ENCODE measurements at places on chromosomes 5 and 9.

DNA sequence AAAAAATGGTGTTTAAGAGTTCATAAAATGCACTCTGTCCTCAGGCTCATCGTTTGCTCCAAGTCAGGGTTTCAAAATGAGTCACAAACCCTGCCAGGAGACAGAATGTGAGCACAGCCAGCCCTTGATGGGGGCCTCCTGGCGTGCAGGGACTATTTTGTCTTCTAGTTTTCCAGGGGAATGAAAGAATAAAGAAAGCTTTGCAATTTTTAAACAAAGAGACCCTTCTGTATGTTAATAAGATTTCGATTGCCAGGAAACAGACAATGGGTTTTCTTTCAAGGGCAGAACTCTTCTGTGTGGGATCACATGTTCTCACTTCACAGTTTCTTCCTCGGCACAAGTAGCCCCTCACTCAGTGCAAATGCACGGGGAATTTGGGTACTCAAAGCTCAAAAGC, 121.4 kb upstream of the C6 start:
- peak; percentile 46 for DNase-seq

GRCh38 chr9:13707612-13708576, 428.4 kb upstream of the MPDZ start:
- no peak for DNase-seq

GRCh38 chr9:11471321-11471720, 858.5 kb upstream of the PTPRD start:
- no peak for DNase-seq

DNA sequence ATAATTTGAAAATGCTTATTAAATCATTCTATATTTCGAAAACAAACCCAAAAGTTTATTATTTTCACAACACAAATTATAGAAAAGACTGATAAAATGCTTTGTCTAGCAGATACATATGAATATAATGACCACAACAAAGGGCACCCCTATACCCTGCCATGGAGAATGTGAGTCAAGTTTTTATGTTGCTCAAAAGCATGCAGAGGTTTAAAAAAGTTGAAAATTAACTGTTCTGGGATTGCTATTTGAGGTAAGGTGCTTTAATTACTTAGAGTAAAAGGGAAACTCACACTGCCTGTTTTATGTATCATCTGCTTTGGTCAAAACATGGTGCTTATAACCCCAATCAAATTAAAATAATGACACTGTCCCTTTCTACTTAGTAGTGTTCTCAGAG, 41.0 kb downstream of the MLANA start:
- no peak for DNase-seq

- no peak for DNase-seq
These were observed 573.3 kb upstream of the RORB start for GRCh38 chr9:73923796-73924195.

DNA sequence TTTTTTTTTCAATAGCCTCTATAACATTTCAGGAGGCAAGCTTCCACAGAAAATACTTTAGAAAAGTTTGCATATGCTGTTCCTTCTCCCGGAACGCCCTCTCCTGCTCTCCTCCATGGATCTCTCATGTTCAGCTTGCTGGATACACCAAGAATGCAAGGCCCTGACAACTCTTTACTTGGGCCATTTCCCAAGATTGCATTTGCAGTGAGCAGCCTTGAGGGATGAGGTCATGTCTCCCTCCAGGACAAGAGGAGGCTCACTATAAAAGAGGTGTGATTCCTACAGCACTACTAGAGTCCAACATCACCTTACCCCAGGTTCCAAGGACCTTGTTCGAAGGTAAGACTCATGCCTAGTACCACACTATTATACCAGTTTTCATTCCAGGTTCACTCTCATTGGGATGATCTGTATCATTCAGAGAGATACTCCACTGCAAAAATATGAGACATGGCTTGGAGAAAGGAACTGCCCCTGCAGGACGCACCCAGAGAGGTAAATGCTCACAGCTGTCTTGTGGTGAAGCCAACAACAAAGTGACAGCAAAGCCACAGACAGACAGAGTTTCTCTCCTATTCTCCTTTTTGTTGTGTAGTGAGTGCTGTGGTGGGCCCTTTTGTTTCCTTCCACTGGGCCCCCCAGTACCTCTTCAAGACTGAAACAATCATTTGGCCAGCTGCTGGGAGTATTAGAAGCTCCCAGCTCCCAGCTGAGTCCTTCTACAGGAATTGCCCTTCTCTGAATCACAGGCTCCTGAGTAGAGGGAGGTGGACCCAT, 151.7 kb upstream of the ZNF366 start:
- no peak for DNase-seq

- peak; percentile 92 for DNase-seq
These were observed 61.5 kb downstream of the RAI14 start for GRCh38 chr5:34717426-34718327.

GRCh38 chr9:126456441-126457174, 130.0 kb downstream of the MVB12B start:
- peak; percentile 67 for DNase-seq

DNA sequence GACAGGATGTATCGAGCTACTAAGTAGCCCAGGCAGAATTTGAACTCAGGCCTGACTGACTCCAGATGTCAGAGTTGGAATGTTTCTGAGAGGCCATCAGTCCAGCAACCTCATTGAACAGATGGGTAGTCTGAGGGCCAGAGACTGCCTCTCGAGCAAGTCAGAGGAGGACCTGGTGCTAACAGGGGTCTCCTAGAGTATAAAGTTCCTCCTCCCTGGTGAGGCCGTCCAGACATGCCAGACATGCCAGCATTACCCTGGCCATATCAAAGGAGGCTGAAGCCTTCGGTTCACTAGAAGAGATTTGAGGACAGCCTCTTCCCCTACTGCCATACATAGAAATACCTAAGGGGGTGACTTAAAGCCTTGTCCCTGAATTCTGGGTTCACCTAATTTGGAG, 81.2 kb downstream of the ZNF618 start:
- DNase-seq, result no peak

- DNase-seq, result peak; percentile 69
These were observed 763.1 kb downstream of the TAF11L14 start for GRCh38 chr5:18397371-18397770.

GRCh38 chr5:133995883-133996563, 8.8 kb downstream of the VDAC1 start:
- no peak for DNase-seq

DNA sequence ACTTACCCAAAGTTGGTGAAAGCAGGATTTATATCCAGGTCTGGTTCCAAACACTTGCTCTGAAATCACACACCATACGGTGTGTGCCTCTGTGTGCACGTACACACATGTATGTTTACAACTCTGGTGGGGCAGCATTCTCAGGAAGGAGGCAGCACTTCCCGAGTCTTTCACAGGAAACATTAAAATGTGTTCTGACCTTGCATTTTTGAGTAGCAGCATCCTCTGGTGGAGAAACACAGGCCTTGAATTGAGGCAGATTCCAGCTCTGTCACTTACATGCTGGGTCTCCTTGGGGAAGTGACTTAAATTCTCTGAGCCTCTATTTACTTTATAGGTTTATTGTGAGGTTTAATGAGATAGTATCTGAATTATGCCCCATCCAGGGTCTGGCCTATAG, 126.4 kb downstream of the RGS3 start:
- DNase-seq, result peak; percentile 71

GRCh38 chr9:133527444-133527920, 2.7 kb upstream of the MYMK start:
- DNase-seq, result peak; percentile 60

GRCh38 chr5:180831139-180832093, 28.8 kb upstream of the MGAT1 start:
- DNase-seq, result peak; percentile 70

GRCh38 chr5:119752921-119753886, 123.8 kb downstream of the FAM170A start:
- no peak for DNase-seq

- no peak for DNase-seq
These were observed 692 bp upstream of the SRA1 start for GRCh38 chr5:140557965-140558364.

DNA sequence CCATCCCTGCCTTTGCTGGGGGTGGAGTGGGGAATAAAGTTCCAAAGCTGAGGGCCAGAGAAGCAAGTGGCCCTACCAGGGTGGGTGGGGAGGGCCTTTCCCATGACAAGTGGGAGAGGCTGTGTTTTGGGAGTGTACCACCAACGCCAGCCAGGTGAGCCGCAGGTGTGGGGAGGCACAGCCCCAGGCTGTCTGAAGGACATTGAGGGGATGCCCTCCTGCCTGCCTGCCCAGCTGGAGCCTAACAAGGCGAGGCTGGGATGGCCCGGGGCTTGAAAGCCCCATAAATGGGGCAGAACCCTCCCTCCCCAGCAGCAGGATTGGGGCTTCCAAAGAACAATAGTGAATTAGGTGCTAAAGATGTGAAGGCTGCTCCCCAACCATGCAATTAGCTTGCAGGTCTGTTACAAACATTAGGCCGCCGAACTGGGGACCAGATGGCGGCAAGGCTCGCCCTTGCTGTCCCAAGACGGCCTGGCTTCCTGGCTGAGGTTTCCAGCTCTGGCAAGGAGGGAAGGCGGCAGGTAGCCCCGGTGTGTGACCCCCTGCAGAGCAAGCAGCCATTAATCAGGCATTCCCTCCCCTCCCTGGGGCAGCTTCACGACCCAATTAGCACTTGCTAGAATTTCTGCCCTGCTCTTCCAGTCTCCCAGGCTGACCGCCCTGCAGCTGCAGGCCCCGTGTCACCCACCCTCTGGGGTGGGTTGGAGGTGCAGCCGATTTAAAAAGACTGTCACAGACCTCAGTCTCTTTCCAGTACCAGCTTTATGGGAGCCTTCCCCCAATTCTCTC, 42.9 kb downstream of the FGF18 start:
- DNase-seq, result no peak

DNA sequence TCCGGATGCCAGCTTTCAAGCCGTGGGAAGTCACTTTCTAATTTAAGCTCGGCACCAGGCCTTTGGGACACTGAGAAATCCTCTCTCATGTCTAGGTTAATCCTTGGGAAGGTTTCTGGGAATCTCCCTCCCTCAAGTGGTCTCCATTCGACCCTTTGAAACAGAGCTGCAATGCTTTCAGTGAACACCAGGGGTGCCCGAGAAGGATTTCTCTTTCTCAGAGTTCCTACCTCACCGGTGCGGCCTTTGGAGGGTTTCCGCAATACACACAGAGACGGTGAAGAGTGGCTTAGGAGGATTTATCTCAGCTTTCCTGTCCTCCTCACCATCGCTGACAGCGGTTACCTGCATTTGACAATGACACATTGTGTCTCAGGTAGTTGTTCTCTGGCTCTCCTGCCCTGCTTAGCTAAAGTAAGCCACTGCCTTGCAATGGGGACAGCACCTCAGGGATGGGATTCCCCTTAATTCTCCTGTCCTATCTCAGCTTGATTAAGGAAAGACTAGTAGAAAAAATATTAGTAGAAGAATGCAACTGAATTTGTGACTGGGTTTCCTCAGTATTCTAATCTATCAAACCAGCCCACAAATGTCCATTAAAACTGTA, 180.6 kb downstream of the GABRG2 start:
- no peak for DNase-seq

- no peak for DNase-seq
These were observed 46.9 kb upstream of the SYNPO start for GRCh38 chr5:150593593-150593992.

DNA sequence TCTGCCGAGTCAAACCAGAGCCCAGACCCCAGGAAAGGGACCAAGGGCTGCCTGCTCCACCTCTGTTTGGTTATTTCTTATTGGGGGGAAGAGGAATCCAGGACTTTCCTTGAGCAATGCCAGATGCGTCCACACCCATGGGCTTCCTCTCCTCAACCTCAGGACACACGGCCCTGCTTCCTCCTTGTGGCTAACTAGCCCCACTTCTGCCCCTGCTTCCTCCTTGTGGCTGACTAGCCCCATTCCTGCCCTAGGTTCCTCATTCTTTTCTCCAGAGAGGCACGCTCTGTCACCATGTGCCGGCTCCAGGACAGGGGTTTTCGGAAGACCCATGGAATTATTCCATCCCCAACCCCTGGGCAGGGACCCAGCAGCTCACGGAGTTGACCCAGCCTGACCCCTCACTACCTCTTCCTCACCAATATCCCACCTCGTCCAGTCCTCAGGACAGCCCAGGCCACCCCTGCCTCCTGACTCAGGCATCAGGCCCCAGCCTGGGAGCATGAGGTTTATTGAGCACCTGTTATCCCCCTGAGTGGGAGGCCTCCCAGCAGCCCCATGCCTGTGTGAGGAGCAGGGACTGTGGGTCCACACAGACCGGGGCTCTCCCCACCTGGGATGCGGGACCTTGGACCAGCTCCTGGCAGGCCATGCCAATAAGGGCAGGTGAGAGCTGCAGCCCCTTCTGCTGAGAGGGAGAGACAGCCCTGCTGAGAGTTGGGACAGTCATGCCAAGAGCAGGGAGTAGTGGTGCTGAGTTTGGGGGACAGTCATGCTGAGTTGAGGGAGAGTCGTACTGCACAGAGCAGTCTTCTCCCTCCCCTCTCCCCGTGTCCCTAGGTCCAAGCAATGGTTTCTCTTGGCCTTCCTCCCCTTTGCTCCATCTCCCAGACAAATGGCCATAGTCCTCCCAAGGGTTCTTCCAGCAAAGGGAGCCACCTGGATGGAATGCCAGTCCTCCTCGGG, 11.8 kb upstream of the FCN1 start:
- no peak for DNase-seq

GRCh38 chr9:112382501-112383364, 2.8 kb downstream of the HSDL2 start:
- no peak for DNase-seq

DNA sequence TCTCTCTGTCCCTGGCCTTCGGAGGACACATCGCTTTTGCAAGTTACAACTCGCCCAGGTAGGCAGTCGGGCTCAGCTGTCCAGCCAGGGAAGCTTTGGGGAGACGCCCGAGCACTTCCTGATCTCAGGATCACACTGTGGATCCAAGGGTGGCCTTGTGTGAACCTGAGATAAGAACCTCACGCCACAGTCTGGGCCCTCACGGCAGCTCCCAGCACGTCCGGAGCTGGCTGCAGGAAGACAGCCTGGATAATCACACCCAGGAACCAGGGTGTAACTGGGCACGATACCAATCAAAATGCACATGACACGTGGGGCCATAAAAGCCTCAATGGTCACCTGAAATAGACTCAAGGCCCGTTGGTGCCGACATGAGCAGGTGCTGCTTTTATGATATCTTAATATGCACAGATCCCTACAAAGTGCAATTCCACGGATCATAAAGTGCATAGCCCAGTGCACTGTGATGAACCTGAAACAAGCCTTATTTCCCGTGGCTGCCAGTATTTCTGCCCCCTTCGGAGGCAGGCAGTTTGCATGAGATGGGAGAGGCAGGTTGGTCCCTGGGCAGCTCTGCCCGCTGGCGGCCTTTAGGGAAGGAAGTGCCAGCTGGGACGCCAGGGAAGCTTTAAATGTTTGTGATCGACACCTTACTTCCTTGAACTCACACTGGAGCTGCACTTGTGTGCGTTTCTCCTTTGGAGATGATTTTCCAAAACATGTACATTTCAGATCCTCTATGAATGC, 14.5 kb downstream of the SLC6A18 start:
- no peak for DNase-seq

- peak; percentile 45 for DNase-seq
These were observed 1.3 kb upstream of the NNT start for GRCh38 chr5:43601454-43602260.

- no peak for DNase-seq
These were observed 14.1 kb upstream of the NNT start for GRCh38 chr5:43588842-43589241.

GRCh38 chr5:82889088-82889487, 188.1 kb downstream of the TMEM167A start:
- DNase-seq, result no peak

- DNase-seq, result no peak
These were observed 311.9 kb downstream of the MAN2A1 start for GRCh38 chr5:110001648-110002047.

GRCh38 chr5:14481349-14481748, 100.2 kb upstream of the OTULINL start:
- DNase-seq, result no peak

- peak; percentile 83 for DNase-seq
These were observed 102.7 kb upstream of the NREP start for GRCh38 chr5:111859533-111860270.

GRCh38 chr5:72386639-72387038, 66.5 kb downstream of the PTCD2 start:
- DNase-seq, result no peak

All from muscle of back (tissue), 13 donors.